ENCODE measurements at places on chromosomes 12 and 14.
A peak's percentile ranks its signal among the peaks of the same experiment; 100 is the strongest.

- DNase-seq = peak; percentile 33
Measured at GRCh38 chr12:57086493-57087009, 2.4 kb upstream of the NAB2 start.

DNA sequence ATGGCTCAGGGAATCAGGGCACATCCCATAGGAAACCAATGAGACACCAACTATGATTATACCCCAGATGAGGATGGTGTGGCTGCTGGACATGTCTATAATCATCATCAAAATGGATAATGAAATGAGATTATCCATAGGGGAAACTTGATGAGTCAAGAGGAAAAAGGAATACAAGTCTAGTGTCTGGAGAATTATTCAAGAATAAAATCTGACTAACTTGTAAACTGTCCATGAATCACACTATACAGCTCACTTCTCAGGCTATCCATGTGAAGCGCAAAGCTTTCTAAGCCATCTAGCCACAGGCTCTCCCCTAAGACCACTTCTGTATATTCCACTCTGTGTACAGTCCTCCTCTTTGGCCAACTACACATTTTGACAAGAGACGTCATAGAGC, 52.5 kb downstream of the DUSP16 start:
- DNase-seq = no peak

GRCh38 chr12:99498756-99499155, 148.8 kb upstream of the GARIN6 start:
- DNase-seq = no peak

DNA sequence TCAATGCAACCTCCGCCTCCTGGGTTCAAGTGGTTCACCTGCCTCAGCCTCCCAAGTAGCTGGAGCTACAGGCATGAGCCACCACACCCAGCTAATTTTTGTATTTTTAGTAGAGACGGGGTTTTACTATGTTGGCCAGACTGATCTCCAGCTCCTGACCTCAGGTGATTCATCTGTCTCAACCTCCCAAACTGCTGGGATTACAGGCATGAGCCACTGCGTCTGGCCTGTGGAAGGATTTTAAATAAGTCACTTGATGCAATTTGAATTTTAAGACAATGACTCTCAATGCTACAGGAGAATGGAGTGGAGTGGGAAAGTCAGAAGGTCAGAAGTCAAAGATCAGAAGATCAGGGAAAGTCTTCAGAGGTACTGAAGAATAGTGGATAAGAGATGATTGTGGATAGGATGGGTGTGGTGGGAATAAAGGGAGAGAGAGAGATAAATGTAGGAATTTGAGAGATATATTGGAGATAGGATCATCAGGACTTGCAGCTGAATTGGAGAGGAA, 15.4 kb downstream of the TMEM52B start:
- DNase-seq = no peak

- DNase-seq = no peak
Measured at GRCh38 chr12:107818984-107819383, 44.5 kb downstream of the ASCL4 start.

- no peak for DNase-seq
Measured at GRCh38 chr14:66709291-66709690, 201.3 kb downstream of the GPHN start.

DNA sequence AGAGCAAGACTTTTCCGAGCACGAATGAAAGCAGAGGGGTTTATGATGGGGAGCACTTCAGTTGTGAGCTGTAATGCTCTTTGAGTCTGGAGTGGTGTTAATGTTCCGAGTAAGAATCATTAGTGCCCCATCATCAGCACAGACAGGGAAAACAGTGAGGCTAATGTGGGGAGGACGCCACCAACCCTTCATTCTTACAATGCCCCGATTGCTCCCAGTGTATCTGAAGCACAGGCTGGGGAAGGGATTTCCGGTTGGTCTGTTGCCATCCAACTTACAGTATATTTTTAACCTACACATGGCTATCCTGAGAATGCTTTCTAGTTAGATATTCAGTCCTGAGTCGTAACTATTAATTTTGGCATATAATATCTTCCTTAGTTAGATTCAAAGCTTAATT, 141.6 kb downstream of the APAF1 start:
- DNase-seq = no peak

DNA sequence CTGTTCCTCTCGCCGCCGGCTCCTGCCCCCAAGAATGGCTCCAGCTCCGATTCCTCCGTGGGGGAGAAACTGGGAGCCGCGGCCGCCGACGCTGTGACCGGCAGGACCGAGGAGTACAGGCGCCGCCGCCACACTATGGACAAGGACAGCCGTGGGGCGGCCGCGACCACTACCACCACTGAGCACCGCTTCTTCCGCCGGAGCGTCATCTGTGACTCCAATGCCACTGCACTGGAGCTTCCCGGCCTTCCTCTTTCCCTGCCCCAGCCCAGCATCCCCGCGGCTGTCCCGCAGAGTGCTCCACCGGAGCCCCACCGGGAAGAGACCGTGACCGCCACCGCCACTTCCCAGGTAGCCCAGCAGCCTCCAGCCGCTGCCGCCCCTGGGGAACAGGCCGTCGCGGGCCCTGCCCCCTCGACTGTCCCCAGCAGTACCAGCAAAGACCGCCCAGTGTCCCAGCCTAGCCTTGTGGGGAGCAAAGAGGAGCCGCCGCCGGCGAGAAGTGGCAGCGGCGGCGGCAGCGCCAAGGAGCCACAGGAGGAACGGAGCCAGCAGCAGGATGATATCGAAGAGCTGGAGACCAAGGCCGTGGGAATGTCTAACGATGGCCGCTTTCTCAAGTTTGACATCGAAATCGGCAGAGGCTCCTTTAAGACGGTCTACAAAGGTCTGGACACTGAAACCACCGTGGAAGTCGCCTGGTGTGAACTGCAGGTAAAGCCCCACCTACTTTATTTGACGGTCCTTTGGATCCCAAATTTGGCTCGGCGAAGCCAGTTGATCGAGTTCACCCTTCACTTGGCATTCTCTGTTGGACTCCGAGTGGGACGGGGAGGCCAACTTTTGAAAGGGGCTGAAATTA, 1.5 kb downstream of the WNK1 start:
- no peak for DNase-seq

DNA sequence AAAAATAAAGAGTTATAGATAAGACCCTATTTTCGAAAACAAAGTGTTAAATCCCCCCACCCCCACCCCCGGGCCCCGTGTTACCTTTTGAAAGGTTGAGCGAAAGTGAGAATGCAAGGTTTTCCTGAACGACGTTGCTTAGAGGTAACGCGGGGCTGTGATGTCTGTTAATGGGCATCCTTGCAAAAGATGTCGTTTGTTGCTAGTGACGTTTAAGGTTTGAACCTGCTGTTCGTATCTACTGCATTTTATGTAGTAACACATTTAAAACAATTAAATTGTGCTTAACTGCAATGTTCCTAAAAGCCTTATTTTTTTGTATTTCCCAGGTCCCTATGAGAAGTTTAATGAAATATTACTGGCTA, 1.2 kb downstream of the CPSF6 start:
- peak; percentile 9 for DNase-seq

DNA sequence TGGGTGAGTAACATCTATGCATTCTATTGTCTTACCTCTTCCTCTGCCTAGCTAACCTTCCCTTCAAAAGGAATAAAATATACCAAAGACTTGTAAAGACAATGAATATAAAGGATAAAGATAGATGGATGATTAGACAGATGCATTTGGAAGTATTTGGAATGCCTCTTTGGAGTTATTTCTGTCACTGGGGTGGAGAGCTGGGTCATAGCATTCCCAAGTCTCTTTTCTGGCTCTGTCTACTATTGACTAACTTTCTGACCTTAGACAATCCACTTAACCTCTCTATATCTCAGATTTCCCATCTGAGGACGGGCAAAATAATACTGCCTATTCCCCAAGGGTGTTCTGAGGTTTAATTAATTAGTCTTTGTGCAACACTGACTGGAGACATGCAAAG, 517.4 kb downstream of the DIO2 start:
- DNase-seq = no peak

DNA sequence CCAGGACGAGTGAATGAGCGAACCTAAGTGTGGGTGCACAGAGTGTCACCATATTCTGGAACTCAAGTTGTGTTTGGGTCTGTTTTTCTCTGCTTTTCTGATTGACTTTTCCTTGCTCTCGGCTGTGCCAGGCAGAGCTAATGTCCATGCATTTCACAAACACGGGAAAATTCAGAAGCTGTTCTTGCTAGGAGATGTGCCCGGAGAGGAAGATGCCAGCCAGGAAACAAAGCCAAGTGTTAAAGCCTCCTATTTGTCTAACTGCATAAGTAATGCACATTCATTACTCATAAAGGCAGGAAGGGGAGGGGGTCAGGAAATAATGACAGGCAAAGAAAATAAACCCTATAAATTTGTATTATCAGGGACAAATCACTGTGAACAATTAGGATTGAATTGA, 250.4 kb upstream of the SFSWAP start:
- DNase-seq = no peak

- DNase-seq = peak; percentile 70
Measured at GRCh38 chr12:67394550-67394949, 125.4 kb downstream of the CAND1 start.

GRCh38 chr12:1618489-1618888, 10.5 kb upstream of the WNT5B start:
- DNase-seq = no peak

- no peak for DNase-seq
Measured at GRCh38 chr14:26008290-26008689, 589.5 kb downstream of the NOVA1 start.

DNA sequence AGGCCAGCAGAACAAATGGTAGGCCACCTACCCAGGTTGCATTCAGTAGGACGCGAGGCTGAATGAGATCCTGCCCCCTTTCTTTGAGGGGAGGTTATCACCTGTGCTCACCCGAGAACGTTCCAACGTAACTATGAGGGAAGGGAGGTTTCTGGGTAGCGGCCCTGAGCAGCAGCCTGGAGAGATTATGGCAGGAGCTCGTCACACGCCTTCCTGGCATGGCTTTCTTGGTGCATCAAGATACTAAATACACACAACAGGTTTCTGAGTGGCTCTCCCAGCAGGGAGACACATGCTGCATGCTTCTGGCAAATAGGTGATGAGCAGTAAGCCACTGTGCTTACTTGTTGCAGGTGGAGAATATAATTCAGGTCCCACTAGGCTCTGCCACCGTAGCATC, 147.7 kb downstream of the CALM1 start:
- no peak for DNase-seq

GRCh38 chr14:98170575-98170974, 1101.4 kb downstream of the BCL11B start:
- no peak for DNase-seq

GRCh38 chr12:78949532-78949931, 85.0 kb downstream of the SYT1 start:
- no peak for DNase-seq

DNA sequence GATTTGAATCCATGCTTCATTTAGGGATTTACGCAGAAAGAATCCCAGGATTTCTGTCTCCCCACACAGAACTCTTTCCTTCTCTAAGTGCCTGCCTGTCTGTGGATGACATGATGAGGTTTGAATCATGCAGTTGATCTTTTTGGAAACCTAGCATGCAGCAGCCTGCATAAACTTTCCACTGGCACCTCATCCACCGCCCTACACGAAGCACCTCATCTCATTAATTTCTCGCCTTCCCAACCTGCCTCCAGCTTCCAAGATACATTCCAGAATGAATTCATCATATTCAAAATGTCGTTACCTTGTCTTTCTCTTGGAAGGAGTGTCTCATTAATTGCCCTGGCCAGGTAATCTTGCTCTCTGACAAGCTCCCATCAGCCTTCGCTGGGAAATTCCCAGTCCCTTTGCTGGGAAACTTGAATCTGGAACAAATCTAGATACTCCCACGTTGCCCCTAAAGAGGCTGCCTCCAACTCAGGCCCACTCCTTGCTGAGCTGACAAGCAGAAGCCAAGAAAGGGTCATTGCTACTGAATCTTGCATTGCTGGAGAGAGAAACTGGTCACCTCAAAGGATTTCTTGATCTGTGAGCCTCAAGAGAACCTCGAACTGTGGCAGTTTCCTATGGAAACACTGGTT, 48.2 kb downstream of the SERPINA3 start:
- no peak for DNase-seq

All from NCI-H1105 (cell line).